ENCODE measurements at places on chromosomes 16 and 17.

- no peak for DNase-seq
Observed at GRCh38 chr16:85940214-85940613, 41.3 kb downstream of the IRF8 start.

DNA sequence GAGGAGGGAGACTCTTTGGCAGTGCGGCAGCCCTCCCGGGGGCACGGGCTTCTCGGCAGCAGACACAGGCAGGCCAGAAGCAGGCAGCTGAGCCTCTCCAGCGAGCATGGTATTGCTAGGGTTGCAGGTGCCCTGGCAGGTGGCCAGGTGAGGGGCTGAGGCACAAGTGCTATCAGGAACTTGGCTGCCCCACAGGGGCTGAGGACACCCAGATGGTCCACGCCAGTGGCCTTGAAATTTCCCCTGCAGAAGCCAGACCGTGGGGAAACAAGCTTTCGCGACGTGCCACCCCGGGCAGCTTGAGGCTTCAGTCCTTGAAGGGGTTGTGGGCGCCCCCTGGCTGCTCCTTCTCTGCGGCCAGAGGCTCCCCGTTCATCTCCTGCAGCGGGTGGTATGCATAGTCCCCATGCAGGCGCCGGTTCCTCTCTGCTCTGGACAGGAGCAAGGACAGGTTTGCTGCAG, 8.5 kb downstream of the NAGPA start:
- DNase-seq, result no peak

- no peak for DNase-seq
Observed at GRCh38 chr16:6206080-6206479, 1108.5 kb upstream of the EEF2KMT start.

DNA sequence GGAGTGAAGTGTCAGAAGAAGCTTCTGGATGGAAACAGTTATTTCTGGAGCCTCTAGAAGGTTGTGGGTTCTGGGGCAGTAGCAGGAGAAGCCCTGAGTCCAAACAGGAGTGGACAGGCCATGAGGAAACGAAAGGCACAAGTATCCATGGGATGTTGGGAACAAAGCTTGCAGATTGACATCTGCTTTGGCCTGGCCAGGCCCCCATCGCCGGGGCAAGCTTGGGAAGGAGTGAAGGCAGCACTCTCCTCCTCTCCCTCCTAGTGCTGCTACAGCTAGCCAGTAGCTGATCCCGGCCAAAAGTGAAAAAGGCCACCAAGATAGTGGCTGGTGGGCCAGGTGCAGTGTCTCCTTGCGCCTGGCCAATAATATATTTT, 40.4 kb downstream of the B9D1 start:
- no peak for DNase-seq

GRCh38 chr17:15966183-15966878, 21.4 kb downstream of the ADORA2B start:
- no peak for DNase-seq

DNA sequence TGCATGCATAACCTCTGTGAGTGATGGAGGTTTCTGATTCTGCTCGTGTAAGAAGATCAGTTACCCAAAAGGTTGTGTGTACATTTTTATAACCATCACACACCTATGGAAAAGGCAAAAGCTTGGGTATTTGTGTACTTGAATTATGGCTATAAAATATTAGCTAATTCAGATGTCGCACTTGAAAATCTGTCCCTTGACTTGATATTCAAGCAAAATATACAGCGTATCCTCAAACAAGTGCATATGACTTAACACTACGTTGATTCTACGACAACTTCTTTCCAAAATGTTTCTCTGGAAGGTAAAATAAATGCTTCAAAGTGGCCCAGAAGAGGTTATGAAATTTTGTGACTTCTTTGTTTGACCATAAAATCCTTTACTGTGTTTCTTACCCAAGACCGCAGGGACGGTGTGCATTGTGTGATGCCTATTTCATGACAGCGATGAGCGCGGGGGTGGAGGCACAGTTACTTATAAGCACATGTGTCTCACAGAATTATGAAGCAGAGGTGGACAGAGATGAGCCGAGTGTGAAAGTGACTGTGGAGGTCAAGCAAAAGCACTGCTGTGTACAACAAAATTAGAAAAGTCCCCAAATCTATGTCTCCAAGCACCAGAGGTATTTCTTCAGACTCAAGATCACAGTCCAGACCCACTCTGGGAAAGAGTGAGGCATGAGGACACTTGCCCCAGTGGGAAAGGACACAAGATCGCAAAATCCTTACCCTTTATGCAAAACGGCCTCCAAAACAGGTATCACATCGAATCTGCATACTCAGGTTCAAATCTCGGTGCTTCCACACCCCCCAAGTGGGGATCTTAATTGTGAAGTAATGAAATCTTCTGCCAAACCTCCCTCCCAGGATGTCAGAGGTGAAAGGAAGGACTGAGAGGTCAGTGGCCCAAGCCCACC, 4.1 kb upstream of the HOXB9 start:
- DNase-seq, result no peak

DNA sequence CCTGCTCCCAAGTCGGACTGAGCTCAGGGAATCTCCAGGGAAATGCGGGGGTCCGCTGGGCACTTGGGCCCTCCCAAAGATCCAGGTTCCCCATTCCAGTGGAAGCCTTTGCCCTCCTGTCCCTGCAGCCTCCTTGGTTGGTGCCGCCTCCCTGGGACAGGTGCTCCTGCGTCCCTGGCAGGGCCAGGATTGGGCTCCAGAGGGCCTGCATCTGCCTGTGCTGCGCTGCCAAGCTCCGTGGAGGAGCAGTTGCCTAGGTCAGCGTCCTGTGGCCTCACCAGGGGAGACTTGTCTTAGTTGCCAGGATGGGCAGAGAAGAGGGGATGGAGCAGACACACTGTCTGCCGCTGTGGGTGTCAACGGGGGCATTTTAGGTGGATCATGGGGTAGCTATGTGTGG, 67.1 kb downstream of the MSI2 start:
- no peak for DNase-seq

GRCh38 chr16:83095941-83096692, 469.3 kb downstream of the CDH13 start:
- no peak for DNase-seq

DNA sequence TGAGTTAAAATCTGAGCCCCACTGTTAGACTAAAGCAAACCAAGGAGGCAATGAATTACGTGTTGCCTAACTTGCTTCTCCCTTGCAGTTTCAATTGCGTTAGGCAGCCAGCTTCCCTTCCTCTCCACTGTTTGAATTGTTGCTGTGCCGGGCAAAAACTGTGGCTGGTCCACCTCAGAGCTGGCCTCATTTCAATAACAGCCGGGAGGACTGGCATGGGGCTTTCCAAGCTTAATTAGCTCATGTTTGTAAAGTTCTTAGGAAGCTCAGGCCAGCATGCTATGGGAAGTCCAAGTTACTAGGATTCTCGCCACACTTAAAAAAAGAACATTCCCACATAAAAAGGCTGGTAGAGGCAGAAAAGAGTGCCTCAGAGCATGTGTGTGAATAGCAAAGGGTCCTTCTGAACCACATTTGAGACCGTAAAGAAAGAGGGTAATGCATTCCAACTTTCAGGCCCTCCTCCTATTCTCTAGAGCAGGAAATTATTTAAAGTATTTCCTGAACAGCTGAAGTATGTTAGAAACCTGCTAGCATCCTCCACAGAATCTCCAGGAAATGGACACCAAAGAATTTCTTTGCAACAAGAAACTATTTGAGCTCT, 79.0 kb upstream of the SMURF2 start:
- no peak for DNase-seq

DNA sequence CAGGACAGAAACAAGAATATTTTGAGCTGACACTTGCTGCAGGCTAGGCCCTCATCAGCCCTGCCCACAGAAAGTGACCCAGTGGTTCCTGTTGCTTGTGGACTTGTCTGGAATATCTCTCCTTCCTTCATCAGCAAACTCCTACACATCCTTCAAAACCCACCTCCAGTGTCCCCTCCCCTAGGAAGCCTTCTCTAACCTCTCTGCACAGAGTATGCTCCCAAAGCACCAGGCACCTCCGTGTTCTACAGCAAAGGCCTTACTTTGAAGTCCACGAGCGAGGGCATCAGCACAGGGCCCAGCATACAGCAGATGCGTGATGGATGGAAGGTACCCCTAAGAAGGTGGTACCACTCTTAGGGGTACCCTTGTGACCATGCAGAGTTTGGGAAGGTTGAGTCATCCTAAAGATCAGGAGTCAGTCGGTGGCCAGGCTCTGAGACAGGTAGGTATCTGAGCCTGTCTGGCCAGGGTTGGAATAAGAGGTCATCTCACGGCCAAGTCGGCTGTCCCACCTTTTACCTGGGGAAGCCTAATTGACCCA, 2.0 kb downstream of the CCDC102A start:
- DNase-seq, result no peak

DNA sequence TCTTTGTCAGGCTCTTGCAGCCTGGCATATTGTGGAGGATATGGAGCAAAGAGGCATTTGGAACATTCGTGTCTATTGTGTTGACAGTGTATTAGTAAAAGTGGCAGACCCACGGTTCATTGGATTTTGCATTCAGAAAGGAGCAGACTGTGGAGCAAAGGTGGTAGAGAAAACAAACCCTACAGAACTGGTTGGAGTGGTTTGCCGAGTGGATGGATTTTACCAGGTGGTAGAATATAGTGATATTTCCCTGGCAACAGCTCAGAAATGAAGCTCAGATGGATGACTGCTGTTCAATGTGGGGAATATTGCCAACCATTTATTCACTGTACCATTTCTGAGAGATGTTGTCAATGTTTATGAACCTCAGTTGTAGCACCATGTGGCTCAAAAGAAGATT, 44.5 kb downstream of the EFCAB13 start:
- no peak for DNase-seq

GRCh38 chr17:44599298-44600175, 42.3 kb downstream of the FZD2 start:
- DNase-seq, result no peak

DNA sequence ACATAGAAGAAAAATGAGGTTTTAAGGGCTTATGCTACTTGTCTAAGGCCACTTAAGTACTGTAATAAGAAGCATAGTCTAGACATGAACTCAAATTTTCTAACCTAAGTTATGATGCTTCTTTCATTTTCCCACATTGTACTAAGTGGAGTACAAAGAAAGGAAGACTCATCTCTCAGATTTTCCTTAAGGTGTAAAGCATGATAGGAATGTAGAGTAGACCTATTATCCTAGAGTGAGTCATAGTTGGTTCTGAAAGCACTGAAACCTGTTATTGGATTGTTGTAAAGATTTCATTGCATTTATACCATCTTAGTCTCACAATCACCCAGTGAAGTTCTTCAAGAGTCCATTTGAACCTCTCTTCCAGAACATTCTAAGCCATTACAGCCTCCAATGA, 343.8 kb downstream of the TOX3 start:
- no peak for DNase-seq

- DNase-seq, result no peak
Observed at GRCh38 chr16:23252310-23252709, 49.8 kb upstream of the SCNN1B start.

- DNase-seq, result no peak
Observed at GRCh38 chr16:77300256-77300655, 101.0 kb downstream of the SYCE1L start.

DNA sequence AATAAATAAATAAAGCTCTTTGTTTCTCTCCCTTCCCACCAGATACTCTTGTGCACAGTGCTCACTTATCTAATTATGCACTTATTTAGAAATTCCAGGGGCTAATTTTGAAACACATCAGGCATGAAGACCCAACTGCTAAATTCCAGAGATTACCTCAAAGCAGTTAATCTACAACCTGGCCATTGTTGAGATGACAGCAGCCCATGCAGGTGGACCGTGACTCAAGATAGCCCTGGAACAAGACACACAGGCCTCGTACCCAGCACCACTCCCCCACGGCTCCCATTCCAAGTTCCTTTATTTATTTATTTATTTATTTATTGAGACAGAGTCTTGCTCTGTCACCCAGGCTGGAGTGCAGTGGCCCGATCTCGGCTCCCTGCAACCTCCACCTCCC, 60.1 kb upstream of the NPEPPS start:
- DNase-seq, result no peak

- no peak for DNase-seq
Observed at GRCh38 chr16:51839727-51840462, 688.8 kb upstream of the SALL1 start.

All from stimulated activated CD8-positive, alpha-beta memory T cell treated with anti-CD3 and anti-CD28 coated beads, Interleukin-4, amount 100 ng/mL, for 4 hours (primary cell).